Germinal center (tissue), 1 donor: ENCODE measurements at places on chromosomes 13 and 19.
A peak's percentile ranks its signal among the peaks of the same experiment; 100 is the strongest.

DNA sequence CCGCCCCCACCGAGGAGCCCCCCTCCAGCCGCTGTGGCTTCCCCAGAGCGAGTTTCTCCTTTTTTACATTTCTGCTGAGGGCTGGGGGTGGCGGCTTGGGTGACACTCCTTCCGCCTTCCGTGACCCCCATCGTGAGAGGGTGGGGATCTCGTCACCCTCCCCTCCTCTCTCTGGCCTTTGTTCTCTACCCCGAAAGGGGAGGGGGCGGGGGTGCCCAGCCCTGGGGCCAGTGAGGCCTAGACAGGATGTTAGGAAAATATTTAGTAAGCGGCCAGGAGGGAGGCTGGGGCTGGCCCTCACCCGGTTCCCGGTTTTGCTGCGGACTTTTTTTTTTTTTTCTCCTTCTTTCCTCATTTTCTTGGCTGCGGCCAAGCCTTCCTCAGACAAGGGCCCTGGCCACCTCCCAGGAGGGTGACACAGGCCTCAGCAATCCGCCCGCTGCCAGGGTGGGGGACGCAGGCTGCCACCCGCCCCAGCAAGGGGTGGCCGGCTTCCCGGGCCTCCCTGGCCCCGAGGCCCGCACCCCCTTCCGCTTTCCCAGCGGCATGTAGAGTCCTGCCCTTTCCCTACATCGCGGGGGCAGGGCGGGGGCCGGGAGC, 3.9 kb downstream of the MIDN start:
- DNase-seq: peak; percentile 44

- DNase-seq: no peak
These were observed 260.6 kb downstream of the TUBA3C start for GRCh38 chr13:18921063-18921462.

DNA sequence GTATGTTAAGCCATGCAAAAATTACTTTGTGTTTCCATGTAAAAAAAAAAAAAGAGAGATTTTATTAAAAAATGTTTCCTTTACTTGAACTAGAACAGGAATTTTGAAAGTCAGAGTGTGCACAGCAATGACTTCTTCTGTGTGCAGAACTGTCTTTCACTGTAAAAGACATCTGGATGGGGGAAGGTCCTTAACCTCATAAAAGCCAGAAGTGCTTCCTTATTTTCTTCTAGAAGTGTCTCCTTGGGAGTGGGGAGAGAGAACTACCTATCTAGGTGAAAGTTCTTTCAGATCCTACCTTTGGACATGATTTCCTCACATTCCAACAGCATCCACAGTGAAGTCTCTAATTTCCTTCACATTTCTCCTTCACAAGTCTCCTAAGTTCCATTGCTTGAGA, 360.3 kb downstream of the FGF14 start:
- DNase-seq: no peak

GRCh38 chr13:97106323-97106722, 112.0 kb upstream of the OXGR1 start:
- DNase-seq: no peak

GRCh38 chr19:8487137-8487851, 15.1 kb downstream of the PRAM1 start:
- no peak for DNase-seq

DNA sequence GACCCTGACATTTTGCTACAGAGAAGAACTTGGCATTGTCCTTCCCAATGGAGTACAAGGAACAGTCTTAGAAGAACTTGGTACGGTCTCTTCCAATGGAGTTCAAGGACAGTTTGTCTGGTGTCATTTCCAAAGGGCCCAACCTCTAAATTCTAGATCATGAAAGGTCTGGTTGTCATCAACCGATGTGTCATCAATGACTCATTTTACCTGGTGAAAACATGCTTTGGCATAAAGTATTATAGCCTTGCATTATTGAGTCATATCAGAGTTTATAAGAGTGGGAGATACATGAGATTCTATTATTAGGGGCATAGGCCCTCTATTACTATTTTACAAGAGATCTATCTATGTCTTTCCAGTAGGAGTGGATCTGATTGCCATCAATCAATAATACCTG, 4.3 kb downstream of the CYP2B6 start:
- DNase-seq: no peak

DNA sequence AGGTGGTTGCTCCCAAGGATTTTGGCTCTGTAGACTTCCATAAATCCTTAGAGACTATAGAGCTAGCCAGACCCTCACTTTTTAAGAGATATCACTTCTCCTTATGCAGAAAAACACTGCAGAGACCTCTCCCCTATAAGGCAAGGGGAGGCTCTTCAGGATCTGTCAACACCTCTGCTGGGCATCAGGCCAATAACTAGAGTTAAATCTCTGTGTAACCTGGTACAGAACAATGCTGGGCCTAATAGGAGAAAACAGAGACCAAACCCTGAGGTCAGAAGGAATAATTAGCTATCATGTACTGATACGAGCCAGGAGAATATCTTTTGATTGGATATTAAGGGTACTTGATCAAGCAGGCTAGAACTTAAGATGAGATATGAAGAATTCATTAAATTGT, 358.5 kb downstream of the TBC1D4 start:
- DNase-seq: no peak
